Stimulated activated CD4-positive, alpha-beta T cell treated with anti-CD3 and anti-CD28 coated beads, Interleukin-1b, Interleukin-23, amount 100 ng/mL, for 48 hours (primary cell): ENCODE measurements at places on chromosomes 7 and 10.
A peak's percentile ranks its signal among the peaks of the same experiment; 100 is the strongest.

GRCh38 chr7:53151496-53151895 lies 116.1 kb downstream of the POM121L12 start:
- no peak for DNase-seq

GRCh38 chr7:12722136-12722535 lies 34.7 kb downstream of the ARL4A start:
- DNase-seq = no peak

DNA sequence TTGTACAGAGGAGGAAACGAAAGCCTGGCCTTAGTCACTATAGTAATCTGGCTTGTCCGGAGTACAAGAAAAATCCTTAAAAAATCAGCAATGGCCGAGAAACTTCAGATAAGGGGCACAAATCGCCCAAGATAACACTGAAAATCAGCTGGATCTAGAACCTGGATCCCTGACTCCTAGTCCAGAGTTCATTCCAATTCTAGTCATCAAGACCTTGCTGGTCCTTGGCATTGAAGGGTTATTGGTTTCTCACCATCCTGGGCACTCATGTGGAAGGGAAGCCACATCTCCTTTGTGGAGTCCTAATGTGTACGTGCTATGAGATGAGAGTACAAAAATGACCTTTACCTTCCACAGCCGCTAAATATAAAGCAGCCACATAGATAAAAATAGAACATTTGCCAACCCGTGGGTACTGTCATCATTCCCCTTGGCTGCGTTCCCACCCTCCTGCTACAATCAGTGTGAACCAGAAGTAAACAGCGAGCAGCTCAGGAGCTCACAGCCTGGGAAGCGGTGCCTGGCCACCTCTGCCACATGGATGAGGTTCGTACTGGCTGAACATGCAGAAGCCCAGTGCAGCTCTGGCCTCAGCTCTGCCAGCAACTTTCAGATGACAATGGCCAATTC lies 116.0 kb upstream of the PDLIM1 start:
- DNase-seq = no peak

GRCh38 chr10:24259365-24260130 lies 50.6 kb downstream of the KIAA1217 start:
- DNase-seq = no peak

- no peak for DNase-seq
Observed at GRCh38 chr7:132387596-132387995, 188.7 kb downstream of the PLXNA4 start.

GRCh38 chr7:11612737-11613136 lies 219.3 kb downstream of the THSD7A start:
- no peak for DNase-seq

DNA sequence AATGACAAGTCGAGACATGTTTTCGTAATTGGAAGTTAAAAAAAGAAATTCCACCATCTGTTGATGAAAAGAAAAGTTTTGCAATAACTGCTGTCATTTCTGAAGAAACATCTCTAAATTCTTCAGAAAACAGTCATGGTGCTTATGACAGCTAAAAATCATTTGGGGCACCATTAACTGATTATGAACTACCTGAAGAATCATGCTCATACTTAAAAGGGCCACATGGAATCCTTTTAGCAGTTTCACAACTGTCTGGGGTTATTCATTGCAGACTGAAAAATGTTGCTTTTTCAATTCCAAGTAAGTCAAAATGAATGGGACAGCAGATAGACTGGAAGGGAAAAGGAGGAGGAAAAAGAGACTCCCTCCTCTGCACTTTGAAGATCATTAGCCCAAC lies 134.2 kb downstream of the CHN2 start:
- no peak for DNase-seq

DNA sequence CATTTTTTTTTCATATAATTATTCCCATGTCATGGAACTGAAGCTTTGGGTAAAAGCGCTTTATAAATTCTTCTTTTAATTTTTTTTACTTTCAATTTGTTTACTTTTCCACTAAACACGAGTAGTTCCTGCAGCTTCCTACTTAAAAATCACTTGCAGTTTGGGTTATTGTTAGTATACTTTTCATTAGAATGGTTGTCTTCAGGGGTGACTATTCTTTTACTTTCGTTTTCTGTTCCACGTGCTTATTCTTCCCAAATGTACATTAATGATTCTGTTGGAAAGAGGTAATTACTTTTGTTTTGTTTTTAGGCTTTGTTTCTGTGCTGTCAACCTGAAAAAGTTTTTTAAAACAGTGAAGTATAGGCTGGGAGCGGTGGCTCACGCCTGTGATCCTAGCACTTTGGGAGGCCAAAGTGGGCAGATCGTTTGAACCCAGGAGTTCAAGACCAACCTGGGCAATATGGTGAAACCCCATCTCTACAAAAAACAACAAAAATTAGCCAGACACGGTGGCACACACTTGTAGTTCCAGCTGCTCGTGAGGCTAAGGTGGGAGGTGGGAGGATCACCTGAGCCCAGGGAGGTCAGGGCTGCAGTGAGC lies 5.2 kb upstream of the CFAP69 start:
- no peak for DNase-seq

GRCh38 chr10:13613519-13613918 lies 26.8 kb downstream of the PRPF18 start:
- DNase-seq = no peak

GRCh38 chr7:47968847-47969774 lies 10.3 kb downstream of the HUS1 start:
- peak; percentile 48 for DNase-seq

- no peak for DNase-seq
Observed at GRCh38 chr7:1650363-1651030, 19.6 kb upstream of the ELFN1 start.

DNA sequence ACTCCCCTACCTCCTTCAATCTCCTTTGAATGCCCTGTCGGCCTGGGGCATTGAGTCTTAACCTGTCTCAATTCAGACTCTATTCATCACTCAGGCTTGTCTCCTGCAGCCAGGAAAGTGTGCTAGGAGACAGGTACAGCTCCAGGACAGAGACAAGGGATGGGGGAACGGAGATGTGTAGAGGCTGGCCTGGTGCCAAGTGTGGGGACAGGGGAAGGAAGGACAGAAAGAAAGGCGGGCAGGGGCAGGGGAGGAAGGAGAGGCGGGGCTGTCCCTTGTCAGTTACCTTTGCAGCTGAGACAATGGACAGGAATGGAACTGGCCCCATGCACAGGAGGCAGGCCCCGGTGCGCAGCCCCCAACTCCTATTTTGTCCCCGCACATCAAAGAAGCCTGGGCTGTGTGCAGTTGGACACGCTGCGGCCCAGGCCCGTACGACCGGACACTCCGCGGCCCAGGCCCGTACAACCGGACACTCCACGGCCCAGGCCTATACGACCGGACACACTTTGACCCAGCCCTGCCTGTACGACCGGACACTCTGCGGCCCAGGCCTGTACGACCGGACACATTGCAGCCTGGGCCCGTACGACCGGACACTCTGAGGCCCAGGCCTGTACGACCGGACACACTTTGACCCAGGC lies 36.9 kb downstream of the CHST15 start:
- no peak for DNase-seq

GRCh38 chr10:116626815-116627214 lies 6.1 kb downstream of the PNLIPRP2 start:
- no peak for DNase-seq

DNA sequence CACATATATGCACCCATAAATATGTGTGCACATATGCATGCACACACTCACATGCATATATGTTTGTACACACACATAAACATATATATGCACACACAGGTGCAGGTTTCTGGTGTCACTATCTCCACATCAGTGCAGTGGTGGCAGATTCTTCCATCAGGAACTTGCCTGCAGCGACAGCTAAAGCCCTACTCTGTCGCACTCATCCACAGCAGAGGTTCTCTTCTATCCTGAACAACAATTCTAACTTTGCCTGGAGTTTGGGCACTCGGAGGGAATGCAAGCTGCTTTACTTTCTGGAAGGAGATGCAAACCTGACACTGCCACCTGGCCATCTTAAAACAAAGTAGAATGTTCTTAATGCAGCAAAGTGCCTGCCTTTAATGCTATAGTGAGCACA lies 745.8 kb downstream of the GRID1 start:
- DNase-seq = no peak

GRCh38 chr7:159091480-159092475 lies 52.9 kb downstream of the VIPR2 start:
- DNase-seq = no peak

DNA sequence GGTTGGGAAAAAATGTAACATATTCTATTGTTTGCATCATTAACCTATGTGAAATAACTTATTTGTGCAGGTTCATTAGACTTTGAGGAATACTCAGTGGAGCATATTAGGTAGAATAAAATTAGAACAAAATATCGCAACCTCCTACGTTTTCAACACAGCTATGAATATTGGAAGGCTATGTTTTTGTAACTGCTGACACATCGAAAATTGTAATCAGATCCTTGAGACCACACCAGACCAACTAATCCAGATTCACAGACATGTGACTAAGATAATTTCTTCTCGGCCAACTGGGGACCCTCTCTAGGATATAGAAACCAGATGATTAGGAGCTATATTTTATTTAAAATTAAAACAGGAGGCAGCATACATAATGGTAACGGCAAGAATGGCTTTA lies 77.5 kb upstream of the VWC2 start:
- DNase-seq = no peak

GRCh38 chr10:30456266-30456665 lies 22.3 kb downstream of the MAP3K8 start:
- DNase-seq = no peak

DNA sequence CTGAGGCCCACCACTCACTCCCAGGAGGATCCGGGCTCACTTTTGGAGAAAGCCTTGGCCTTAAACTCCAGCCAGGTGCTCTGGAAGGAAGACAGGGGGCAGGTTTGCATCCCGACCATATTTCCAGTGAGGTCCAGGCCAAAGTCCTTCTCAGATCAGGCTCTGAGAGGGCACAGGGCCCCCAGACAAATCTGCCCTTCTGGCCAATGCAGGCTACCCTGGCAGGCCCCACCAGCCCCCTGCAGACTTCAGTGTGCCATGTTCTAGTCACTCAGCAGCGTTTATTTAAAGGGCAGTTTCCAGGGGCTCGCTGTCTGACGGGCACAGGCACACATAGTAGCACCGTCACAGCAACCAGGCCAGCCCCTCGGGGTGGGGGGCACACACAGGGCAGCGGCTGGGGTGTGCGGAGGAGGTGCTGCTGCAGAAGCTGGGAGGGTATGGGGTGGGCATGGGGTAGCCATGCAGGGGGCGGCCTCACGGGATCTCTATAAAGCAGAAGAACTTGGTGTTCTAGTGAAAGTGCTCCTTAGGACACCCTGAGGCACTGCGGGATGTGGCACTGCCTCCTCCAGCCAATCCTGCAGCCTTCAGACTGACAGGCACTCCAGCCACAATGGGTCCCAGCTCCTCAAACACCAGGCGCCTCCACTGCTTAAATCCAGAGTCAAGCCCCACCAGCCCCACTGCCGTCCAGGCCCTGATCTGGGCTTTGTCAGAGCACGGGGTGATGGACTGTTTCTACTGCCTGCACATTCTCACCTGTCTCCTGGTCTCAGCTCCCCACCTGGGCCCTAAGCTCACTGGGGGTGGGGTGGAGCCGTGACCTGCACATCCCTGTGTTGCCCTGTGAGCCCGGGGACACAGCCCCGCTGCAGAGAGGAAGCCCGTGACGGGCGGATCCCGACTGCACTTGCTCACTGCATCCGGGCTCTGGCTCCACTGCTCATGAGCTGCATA lies 9.6 kb upstream of the PYROXD2 start:
- DNase-seq = no peak

GRCh38 chr10:132712291-132712690 lies 73.7 kb downstream of the NKX6-2 start:
- DNase-seq = no peak

GRCh38 chr7:3795141-3795540 lies 494.1 kb downstream of the SDK1 start:
- DNase-seq = no peak

DNA sequence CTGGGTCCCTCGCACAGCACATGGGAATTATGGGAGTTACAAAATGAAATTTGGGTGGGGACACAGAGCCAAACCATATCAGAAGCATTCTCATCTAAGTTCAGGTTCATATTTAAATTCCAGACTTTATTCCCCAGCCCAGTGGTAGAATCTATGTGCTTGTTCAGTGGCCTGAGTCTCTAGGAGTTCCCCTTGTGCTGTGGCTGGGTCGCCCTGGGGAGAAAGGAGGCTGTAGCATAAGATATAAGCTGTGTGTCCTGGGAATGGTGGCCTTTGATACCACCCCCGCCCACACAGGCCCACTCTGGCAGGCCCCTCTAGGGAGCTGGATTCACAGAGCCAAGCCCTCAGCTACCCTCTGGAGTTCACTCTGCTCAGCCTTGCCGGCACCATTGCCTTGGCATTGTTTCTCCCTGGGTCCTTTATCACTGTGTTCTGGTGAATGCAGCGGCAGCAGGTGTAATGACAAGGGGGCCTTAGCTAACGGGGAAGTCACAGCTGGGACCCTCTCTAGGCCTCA lies 64.2 kb downstream of the MINDY4 start:
- DNase-seq = no peak

DNA sequence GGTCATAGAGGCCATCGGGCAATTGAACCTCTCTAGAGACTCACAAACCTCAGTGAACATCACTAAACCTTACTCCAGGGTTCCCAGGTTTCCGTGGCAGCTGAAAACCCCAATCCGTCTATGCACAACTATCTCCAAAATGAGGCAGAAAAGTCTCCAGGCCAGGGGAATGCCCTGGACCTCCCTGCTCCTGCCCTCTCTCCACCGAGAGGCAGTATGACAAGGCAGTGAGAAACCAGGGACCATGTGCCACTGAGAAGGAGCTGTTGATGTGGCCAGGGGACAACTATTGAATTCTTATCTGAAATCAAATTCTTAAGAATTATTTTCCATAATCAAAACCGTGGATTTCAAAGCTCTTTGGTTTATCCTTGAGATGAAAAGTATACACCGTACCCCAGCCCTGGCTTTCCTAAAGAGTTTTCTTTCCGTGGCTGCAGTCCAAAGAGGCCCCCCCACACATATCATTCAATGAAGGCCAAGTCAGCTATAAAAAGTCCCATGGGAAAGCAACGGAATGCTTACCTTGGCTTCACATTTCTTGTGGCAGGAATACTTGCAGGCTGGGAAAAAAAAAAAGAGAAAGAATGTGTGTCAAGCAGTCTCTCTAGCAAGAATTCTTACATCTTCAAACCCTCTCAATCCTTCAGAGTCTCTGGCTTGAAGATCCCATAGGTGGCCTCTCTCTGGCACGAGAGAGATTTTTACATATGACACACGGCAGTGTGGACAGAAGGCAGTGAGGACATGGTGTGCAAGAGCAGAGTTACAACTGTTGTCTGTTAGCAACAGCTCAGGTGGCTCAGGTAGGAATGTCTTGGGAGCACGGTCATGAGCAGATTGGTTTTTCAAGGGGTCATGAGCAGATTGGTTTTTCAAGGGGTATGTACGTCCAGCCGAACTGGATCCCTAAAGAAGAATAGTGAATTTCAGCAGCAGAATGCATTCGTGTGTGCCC lies 75.2 kb downstream of the TNS3 start:
- DNase-seq = no peak

GRCh38 chr10:13658264-13658663 lies 71.5 kb downstream of the PRPF18 start:
- no peak for DNase-seq
